T-helper 2 cell (primary cell): ENCODE measurements at places on chromosomes 1 and 21.
A peak's percentile ranks its signal among the peaks of the same experiment; 100 is the strongest.

DNA sequence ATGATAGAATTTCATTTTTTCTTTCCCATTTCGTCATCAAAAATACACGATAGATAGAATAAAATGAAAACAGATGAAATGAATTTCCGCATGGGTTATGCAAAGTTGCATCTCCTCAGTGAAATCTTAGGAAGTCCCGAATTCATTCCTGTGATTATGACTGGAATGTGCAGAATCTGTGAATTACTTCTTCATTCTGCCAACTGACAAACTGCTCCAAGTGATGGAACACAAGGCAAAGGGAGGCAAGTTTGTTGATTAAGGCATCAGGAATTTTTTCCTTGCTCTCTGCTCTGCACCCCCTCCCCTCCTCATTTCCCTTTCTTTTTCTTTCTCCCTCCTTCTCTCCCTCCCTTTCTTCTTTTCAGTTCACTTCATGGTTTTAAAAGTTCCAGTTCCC, 37.0 kb upstream of the ADGRL4 start:
- no peak for DNase-seq

GRCh38 chr1:100883963-100884362, 10.7 kb downstream of the EXTL2 start:
- DNase-seq, result no peak

DNA sequence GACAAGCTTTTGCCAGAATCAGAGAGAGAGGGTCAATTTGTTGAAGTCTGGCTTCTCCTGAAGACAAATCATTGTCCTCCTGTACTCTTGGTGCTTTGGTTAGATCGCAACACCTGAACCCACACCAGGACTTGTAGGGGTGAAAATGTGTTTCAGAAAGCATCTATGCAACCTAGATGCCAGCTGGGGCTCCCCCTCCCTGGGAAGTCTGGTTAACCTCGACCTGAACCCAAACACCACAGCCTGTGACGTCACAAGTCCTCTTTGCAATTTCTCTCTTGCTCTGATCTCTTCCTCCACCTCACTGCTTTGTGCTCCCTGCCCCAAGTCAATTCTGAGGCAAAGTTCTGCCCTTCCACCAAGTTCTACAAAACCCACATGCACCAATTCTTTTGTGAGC, 42.8 kb upstream of the USP24 start:
- peak; percentile 73 for DNase-seq

DNA sequence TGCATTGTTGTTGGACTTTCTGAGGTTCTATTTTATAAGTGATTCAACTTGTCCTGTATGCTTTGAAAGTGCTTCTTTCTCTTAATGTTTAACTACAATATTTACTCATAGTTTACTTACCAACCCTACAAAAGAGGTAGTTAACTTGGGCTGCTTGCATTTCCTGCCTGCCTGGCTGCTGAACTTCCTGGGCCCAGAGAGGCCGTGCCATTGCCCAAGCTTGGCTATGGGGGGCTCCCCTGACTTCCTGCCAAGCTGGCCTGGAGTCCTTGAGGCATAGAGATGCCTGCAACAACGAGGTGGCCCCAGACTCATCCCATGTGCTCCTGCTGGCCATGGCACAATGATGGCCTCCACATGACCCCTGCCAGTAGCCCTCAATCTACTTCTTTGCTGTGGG, 361.6 kb upstream of the PLD5 start:
- DNase-seq, result no peak

DNA sequence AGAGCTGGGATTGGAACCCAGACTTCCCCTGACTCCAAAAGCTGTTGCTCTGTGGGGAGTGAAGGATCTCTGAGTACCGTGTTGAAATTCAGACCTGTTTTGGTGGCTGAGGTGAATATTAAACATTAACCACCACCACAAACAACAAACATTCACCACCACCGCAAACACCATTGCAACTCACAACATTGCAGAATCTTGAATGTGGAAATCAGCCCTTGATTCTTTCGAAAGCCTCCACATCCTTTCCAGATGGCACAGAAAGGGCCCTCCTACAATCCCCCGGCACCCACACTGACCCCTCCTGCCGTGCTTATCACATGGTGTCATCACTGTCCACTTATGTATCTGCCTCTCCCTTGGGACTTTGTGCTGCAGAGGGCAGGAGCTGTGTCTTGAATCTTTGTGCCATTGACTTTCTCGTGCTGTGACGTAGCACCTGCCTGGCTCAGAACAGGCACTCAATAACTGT, 1.4 kb downstream of the CDA start:
- DNase-seq, result no peak

DNA sequence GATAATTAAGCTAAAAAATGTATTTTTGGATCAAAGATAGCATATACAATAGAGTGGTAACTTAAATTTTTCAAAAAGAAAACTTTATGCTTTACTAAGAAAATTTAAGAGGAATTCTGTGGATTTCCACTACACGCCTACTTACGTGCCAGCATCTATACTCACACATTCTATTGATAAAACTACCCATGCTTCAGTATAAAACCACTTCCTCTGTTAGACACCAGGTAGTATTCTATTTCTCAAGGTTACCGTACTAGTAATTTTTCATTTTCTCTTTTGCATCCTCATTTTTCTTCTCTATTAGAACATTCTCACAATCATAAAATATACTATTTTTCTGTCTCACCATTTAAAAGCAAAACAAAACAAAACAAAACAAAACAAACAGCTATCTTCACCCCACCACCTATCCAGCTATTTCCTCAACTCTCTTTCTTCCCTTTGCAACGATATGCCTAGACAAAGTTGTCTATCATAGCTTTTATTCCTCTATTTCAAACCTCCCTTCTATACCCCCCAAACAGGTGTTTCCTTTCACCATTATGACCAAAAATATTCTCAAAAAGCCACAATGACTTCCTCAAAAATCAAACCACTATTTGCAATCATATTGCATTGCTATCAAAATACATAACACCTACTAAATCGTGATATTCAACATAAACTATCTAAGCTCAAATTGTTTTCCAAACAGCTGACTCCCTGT, 1652.0 kb downstream of the MRPL39 start:
- peak; percentile 22 for DNase-seq

DNA sequence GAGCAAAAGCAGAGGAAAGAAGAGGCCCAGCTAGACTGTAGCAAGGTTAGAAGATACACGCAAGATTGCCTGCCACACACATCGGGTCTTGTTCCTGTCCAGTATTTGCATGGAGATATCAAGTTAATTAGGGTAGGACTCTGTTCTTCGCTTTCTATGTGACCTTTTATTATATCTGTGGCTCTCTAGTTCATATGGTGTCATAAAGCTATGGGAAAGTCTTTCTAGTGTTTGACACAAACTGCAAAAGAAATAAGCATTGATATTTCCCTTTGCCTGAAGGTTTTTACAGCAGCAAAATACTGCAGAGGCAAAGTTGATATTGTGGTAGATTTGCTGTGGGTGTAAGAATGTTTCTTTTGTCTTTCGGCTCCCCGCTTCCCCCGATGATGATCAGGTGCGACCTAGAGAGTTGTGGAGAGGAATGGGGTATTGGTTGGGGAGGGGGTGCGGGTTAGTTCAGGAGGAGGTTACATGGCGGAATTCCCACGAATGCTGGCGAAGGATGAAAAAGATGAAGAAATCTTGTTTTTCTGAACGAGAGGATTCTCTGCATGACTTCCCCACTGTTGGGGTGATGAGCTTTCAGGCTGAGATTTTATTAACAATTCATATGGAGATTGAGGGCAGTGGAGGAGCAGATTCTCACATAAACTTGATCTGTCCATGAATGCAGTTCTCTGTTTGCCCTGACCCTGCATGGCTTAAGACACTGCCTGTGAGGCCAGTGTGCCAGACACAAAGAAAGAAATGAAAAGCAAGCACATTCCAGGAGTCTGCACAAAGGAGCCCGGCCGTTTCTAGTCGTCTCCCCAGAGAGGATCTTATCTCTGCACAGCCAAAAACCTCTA, 550.2 kb downstream of the USP25 start:
- DNase-seq, result no peak

- DNase-seq, result no peak
Observed at GRCh38 chr1:223708001-223708359, 4.4 kb upstream of the CAPN2 start.

GRCh38 chr1:212637902-212638301, 29.3 kb downstream of the ATF3 start:
- no peak for DNase-seq

- no peak for DNase-seq
Observed at GRCh38 chr1:70025052-70025451, 180.3 kb downstream of the LRRC40 start.

GRCh38 chr1:180926164-180926981, 13.7 kb downstream of the KIAA1614 start:
- no peak for DNase-seq

DNA sequence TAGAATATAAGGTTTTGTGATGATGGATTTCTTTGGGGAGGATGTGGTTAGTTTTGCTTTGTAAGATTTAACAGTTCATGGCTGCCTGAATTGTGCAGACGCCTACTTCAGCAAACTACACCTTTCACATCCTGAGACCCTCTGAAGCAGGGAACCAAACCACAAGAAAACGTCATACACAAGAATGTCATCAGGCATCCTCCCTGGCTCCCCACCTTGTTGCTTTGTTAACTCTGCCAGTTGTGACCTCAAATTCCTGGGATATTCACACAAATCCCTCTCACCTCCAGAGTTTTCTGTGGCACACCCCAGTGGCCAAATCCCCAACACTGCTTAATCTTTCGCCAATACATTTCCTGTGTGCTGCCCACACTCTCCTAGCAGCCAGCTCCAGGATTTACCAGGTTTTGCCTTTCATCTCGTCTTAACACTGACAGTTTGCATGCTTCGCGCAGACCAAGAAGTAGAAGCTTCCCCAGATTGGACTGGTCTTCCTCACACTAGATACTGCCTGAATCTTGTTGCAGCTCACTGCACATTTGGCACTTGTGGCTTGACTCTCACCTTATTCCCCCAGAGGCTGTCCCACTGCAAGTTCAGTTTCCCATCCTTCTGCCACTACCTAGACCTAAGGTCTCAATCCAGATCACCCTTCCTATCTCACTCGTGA, 51.1 kb upstream of the CTTNBP2NL start:
- DNase-seq, result no peak

DNA sequence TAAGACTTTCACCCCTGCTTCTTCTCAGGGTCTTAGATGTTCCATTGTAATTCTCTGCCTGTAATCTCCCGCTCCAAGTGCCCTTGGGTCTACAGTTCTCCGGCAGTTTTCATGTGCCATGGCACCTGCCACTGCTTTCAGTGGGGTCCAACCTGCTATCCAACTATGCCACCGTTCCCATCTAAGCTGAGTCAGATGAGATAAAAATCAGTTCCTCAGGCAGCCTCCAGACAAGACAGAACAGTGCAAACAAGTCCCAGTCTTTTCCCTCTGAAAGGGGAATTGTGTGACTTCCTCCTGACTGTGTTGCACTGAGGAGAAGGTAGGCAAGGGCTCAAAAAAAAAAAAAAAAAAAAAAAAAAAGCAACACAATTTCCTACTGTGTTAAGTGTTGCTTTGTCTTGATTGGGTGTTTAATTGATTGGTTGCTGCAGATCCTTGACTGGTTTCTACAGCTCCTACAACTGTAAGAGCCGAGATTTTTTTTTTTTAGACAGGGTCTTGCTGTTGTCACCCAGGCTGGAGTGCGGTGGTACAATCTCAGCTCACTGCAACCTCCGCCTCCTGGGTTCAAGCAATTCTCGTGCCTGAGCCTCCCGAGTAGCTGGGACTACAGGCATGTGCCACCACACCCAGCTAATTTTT, 50.7 kb downstream of the EBNA1BP2 start:
- no peak for DNase-seq

- DNase-seq, result no peak
Observed at GRCh38 chr1:193674292-193674944, 488.0 kb upstream of the B3GALT2 start.

- no peak for DNase-seq
Observed at GRCh38 chr1:243475966-243476365, 220.1 kb downstream of the SDCCAG8 start.

- no peak for DNase-seq
Observed at GRCh38 chr1:2597441-2598328, 11.1 kb downstream of the PRXL2B start.

DNA sequence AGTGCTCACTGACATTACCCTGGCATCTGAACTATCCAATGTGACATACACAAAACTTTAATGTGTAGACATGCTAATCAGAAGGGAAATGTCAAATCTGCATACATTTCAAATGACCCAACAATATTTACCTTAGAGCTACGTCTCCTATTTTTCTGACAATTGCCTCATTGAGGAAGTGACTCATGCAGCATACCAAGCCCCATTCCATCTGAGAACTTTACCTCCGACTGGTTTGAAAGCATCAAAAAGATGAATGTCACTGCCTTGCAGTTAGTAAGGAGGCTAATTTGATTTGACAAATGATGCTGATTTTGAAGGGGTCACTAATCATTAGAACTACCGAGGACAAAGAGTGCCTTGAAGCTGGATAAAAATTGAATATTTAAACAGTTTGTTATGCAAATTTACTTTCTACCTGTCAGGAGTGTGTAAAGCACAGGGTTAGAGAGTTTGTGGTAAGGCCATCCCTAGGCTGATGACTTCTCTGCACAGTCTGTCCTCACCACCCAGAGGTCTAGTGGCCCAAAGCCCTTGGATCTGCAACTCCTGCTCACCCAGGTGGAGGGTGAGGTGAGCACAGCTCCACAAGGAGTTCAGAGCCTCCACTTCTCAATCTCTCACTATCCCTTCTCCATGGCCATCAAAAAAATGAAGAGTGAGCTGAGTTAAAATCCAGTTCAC, 500.3 kb upstream of the C1orf87 start:
- DNase-seq, result no peak

GRCh38 chr1:43531107-43531905, 623 bp downstream of the PTPRF start:
- DNase-seq, result no peak

- no peak for DNase-seq
Observed at GRCh38 chr1:51693419-51694155, 76.7 kb downstream of the OSBPL9 start.

- no peak for DNase-seq
Observed at GRCh38 chr1:156931974-156932710, 11.7 kb downstream of the LRRC71 start.

- DNase-seq, result peak; percentile 58
Observed at GRCh38 chr1:24705260-24706073, 39.8 kb upstream of the CLIC4 start.

DNA sequence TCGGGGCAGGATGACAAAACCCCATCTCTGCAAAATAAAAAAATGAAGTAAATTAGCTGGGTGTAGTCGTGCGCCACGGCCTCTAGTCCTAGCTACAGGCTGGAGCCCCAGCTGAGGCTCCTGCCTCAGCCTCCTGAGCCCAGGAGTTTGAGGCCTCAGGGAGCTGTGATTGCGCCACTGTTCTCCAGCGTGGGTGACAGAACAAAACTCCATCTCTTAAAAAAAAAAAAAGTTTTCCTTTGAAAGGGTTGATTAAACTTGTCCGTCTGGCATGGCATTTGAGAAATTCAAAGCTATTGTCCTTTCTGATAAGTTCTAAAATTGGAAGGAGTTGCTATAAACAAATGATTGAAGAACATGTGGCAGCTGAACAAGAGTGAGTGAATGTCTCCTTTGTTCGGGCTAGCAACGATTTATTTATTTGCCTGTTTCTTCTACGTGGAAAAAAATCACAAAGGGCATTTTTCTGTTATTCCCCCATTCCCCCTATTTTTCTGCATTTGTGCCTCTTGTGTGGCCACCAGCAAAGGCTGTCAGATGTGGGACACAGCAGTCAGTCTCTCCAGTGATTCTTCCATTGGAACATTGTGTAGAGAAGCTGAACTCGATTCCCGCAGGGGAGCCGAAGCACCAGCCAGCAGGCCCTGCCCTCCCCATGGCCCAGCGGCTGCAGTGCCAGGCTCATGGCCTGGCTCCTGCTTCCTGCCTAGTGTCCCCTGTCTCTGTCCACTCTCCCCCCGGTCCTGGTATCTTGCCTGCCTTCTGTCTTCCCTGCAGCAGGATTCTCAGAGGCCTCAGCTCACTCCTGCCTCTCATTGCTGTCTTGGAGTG, 21.5 kb upstream of the PWP2 start:
- no peak for DNase-seq
